ENCODE measurements at places on chromosomes 5 and 9.

DNA sequence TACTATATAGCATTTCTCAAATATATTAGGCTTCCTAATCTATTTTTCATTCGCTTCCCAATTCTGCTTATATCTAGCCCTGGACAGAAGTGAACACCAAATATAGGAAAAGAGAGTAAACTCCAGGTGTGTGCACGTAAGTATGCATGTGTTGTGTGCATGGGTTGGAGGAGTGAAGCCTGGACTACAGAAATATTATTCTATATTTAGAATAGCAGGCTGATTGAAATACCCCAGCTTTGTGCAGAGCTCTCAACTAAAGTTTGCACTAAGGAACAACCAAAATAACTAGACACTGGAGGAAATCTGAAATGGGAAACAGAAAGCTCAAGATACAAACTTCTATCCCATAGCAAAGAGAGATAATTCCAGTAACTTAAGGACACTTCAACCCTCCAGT is 198.8 kb downstream of the MARCHF11 start:
- no peak for DNase-seq

GRCh38 chr5:159657771-159658170 is 258.5 kb upstream of the ADRA1B start:
- no peak for DNase-seq

GRCh38 chr9:20023210-20023905 is 234.5 kb upstream of the SLC24A2 start:
- no peak for DNase-seq

DNA sequence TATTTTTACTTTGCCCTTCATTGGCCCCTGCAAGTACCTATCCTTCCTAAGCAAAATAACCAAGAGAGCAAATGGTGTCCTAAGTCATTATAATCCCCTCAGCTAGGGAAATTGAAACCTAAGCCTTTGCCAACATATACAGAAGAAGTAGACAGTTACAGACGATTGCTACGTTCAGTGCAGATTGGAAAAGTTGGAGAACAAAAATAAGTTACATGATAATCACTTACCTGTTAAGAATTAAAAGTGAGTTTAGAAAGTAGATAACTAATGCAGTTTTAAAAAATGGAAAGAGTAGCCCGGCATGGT is 244.8 kb downstream of the MPDZ start:
- DNase-seq, result no peak

DNA sequence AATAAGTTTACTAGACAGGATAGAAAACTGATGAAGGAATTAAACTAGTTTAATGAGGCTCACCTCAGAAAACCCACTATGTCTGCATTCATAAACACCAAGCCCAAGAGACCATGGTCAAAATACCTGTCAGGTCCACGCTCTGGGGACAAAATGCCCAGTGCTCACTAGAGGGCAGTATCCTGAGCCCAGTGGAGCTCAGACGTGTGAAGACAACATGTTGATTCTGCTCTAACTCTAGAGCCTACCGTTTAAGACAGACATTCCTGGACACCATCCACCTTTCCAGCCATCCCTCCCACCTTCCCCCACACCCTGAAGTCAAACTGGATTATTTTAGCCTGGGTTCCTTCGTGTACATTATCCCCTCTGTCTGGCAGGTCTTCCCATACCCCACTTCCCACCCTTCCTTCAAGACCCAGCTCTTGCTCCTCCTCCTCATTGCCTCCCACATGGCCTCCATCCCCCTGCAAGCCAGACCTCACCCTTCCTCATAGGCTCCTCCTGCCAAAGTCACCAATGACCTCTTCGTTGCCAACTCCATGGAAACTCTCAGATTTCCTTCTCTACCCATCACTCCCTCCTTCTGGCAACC is 142.3 kb upstream of the FSTL4 start:
- DNase-seq, result no peak

DNA sequence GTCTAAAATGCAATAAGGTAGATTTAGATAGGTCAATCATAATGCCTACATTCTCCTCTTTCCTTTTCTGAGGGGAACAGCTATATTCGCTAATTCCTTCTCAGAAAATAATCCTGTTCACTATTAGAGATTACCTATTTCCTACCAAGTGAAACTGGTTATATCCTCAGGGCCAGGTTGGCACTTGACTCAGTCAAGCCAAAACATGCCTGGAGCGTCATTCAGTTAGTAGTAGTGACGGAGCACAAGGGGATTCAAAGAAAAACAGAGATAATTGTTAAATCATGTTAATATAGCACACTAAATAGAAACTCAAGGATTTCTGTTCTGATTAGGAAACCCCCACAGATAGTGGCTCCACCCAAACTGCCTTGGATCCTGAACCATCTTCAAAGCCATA is 515.4 kb upstream of the PTPRD start:
- DNase-seq, result no peak
